Activated CD8-positive, alpha-beta memory T cell treated with anti-CD3 and anti-CD28 coated beads for 1 hour (primary cell): ENCODE measurements at places on chromosomes 4 and X.

DNA sequence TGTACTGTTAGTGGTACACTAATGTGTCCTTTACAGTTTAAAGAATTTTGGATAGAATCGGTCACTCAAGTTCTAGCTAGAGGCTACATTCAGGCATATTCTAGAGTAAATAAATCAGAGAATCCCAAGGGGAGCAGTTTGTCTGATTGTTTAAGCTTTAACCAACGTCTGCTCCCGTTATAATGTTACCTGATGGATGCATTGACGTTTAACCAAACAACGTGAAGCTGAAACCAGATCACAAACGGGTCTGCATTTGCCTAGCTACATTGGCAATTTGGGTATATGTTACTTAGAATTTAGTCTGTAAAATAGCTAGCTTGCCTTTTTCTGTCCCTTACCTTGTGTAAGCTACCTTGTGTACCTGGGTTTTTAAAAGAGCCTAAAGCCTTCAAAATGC is 1.6 kb downstream of the PI4K2B start:
- no peak for DNase-seq

DNA sequence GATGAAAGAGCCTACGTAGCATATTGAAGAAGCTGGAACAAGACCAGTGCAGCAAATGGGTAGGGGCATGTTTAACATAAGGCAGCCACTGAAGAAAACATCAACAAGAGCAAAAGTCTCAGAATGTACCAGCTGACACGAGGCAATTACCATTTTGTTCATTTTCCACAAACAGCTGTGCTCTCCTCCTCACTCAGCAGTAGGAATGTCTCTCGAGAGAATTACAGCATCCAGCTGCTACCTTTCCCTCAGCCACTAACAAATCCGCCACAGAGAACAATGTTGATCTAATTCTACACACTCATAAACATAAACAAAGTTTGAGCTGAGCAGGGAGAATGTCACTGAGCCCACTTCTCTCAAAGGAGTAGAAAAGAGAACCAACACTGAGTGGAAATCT is 68.0 kb downstream of the OPHN1 start:
- DNase-seq, result no peak

GRCh38 chr4:76589872-76590797 is 155.1 kb downstream of the SHROOM3 start:
- no peak for DNase-seq

- no peak for DNase-seq
These were observed 1568.4 kb upstream of the TENM3 start for GRCh38 chr4:180674619-180675358.

DNA sequence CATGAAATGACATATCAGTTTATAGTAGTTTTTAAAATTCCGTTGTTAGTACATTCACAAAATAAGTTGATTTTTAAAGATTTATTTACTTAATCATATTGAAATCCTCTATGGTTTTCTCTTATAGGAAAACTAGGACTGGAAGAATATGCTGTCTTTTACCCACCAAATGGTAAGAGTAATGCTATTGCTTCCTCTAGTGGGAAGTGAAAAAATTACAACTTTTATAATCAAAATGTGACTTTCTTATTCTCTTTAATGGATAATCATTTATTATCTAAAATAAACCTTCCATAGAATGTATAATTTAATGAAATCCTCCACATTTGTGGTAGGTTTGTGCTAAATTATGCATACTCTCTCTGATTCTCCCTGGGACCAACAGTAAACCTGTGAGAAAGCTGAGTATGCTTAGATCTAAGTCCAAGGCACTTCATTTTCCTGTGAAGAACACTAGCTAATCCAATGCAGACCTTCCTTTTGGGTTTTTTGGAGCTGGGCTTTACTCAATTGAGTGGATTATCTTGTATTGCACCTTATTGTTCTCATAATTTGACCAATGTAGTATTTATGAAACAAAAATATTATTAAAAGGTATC is 136.2 kb downstream of the TBC1D19 start:
- no peak for DNase-seq

- DNase-seq, result no peak
These were observed 77.6 kb downstream of the RASL11B start for GRCh38 chr4:52939739-52940138.

DNA sequence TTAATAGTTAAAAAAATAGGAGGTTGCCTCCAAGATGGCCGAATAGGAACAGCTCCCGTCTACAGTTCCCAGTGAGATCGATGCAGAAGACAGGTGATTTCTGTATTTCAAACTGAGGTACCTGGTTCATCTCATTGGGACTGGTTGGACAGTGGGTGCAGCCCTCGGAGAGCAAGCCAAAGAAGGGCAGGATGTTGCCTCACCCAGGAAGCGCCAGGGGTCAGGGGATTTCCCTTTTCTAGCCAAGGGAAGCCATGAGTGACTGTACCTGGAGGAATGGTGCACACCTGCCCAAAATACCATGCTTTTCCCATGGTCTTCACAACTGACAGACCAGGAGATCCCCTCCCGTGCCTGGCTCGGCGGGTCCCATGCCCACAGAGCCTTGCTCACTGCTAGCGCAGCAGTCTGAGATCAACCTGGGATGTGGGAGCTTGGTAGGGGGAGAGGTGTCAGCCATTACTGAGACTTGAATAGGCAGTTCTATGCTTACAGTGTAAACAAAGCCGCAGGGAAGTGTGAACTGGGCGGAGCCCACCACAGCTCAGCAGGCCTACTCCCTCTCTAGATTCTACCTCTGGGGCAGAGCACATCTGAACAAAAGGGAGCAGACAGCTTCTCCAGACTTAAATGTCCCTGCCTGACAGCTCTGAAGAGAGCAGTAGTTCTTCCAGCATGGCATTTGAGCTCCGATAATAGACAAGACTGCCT is 47.5 kb downstream of the PPA2 start:
- DNase-seq, result no peak

DNA sequence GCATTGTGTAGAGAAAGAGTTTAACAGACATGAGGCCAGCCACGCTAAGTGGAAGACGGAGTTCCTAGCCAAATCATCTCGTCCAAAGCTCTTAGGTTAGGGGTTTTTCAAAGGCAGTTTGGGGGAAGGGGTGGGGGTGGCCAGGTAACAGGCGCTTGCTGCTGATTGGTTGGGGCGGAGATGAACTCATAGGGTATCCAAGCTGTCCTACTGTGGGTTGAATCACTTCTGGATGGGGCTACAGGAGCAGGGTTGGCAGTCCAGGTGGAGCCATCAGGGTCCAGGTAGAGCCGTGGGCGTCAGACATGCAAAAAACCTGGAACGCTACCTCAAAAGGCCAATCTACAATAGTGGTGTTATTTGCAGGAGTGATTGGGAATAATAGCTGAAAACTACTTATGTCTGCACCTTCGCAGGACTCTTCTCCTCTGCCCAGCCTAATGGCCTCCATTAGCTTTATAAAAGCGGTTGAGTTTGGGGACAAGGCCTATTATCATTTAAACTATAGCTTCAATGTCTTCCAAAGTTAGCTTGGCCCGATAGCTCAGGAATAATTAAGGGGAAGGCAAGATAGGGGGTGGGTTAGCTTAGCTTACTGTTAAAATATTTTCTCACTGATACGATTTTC is 579.6 kb downstream of the NLGN4X start:
- DNase-seq, result no peak

GRCh38 chr4:37197899-37198298 is 46.6 kb upstream of the NWD2 start:
- no peak for DNase-seq

GRCh38 chr4:15725608-15726007 is 22.7 kb downstream of the BST1 start:
- no peak for DNase-seq

DNA sequence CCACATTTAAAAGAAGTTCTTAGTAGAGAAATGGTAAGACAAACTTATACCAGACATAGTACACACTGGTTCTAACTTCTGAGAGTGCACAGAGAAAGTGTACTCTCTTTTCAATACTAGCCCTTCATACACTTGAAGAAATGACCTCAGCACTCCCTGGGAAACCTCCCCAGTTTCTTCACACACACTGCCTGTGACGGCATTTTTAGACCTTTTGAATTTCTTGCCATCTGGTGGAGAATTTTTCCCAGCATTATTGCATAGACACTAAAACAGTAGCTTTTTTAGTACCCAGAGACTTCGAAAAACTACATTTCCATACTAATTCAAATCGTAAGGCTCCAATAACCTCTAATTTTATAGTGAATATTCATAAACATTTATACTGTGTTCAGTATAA is 341.6 kb upstream of the MAOA start:
- DNase-seq, result no peak

DNA sequence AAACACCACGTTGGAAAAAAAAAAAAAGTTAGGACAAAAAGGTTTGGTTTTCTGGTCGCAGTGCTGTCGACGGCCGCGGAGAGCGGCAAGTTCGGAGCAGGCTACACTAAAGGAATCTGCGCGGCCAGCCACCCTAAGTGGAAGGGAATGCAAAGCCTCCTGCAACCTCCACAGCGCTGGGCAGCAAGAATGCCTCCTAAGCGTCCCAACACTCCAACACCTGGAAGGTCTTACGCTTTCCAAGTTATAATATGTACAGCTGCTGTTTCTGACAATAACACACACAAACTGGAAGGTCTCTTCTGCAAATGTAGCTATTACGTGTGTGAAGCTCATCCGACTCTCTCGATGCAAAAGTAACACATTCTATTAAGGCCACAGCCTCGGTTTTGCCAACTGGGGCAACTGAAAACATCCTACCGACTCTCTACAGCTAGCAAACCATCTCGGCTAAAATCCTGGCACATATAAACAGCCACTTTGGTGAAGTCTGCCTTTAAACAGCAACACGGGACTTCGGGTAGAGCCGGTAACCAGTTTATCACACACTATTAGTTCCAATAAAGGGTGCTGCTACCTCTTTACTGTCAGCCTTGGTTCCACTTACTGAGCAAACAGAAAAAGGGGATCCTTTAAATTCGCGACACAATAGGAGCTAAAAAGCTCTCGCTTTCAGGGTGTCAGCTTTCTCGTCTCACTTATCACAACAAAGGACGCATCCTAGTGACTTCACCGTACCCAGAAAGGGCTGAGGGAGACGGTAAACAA is 895 bp downstream of the SMIM14 start:
- DNase-seq, result no peak

GRCh38 chrX:112961981-112962380 is 121.3 kb upstream of the AMOT start:
- no peak for DNase-seq

DNA sequence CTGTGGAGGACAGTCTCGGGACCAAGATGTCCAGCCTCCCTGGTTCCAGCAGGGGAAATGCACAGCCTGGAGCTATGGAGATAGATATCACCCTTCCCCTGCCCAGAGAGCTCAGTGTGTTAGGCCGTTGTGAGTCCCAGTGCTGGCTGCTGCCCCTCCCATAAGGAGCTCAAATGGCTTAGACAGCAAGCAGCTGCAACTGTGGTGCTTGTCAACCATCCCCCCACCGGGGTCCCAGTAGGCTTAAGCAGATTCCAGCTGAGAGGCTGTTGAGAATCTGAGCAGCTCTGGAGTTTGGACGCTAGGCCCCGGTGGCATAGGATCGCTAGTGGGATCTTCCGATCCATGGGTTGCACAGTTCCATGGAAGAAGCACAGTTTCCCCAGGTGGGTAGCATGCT is 181.8 kb upstream of the POF1B start:
- no peak for DNase-seq

DNA sequence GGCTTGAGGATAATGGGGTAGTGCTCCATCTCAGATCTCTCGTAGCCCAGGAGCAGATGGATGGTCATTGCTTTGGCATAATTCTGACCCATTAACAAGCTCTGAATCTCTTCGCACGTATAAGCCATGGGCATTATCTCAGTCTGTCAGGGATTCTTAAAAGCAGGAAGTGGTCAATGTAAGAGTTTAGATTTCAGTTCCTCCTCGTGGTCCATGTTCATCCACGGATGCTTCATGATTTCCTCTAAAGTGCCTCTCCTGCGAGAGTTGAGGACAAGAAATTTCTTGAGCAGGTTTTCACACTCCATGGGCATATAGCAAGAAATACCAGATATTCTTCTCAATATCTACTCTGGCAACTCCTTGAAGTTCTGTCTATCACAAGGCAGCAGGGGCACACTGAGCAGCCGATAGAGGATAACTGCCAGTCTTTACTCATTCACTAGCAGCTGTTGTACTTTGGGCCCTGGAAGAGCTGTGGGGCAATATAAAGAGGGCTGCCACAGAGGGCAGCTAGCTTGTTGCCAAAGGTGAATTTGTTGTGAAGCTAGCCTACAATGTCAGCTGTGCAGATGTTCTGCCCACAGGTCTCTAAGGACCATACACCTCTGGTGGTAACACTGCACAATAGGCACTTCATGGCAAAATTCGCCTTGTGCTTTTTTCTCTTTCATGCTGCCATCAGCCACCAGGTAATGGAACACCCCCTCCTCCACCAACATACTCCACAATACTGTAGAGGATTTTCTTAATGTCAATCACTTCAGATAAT is 52.0 kb upstream of the WDR17 start:
- DNase-seq, result no peak

GRCh38 chrX:134538316-134538715 is 78.4 kb downstream of the HPRT1 start:
- no peak for DNase-seq

GRCh38 chr4:147620315-147620714 is 3.1 kb downstream of the TMEM184C start:
- DNase-seq, result no peak

GRCh38 chr4:78756137-78756536 is 20.0 kb upstream of the BMP2K start:
- no peak for DNase-seq

DNA sequence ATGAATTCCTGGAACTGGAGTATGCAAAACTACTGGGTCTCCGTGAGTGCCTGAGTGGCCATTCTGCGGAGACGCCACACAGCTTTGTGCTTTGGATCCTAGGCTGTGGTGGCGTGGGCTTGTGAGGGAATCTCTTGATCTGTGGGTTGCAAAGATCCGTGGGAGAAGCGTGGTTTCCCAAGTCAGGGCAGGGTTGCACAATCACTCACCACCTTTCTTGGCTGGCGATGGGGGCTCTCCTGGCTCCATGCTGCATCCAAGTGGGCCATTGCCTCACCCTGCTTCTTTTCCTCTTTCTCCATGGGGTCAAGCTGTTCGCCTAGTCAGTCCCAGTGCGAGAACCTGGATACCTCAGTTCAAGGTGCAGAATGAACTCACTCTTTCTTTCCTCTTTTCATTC is 62.5 kb downstream of the SLAIN2 start:
- no peak for DNase-seq

GRCh38 chrX:140432346-140433175 is 72.3 kb downstream of the SOX3 start:
- DNase-seq, result no peak

DNA sequence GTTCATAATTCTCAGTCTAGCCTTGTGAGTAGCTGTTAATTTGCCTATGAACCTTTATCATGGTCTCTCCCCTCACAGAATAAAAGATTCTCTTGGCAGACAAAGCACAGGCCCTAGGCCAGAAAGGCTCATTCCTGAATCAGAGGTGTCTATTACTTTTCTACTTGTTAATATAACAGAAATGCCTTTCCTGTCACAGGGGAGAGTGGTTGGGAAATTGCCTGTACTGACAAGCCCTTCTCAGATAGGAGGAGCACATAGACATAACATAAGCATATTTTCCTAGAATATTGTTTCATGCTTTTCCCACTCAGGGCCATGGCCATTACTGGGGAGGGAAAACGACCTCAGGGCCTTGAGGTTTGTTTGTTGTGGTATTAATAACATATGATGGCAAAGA is 308.3 kb downstream of the BMPR1B start:
- no peak for DNase-seq

GRCh38 chr4:147481577-147482109 is 746 bp downstream of the EDNRA start:
- DNase-seq, result no peak

- DNase-seq, result no peak
These were observed 186.1 kb upstream of the CASK start for GRCh38 chrX:42109428-42109827.

GRCh38 chrX:129545408-129545807 is 5.3 kb downstream of the OCRL start:
- DNase-seq, result no peak
